Prostate gland (tissue), 2 donors: ENCODE measurements at places on chromosomes 12 and 14.

GRCh38 chr14:42378274-42378673, 771.6 kb downstream of the LRFN5 start:
- no peak for DNase-seq

- peak; percentile 75 for DNase-seq
These were observed 1.3 kb downstream of the DCAF5 start for GRCh38 chr14:69151458-69152180.

DNA sequence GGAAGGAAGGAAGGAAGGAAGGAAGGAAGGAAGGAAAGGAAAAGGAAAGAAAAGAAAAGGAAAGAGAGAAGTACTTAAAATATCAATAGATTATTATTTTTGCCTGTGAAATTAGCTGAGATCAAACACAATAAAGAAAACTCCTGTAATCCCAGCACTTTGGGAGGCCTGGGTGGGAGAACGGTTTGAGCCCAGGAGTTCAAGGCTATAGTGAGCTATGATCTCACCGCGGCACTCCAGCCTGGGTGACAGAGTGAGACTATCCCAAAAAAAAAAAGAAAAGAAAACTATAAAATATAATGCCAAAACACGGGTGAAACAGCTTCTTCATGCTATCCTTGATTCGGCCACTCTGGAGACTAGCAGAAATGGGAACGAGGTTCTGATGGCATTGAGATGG, 26.2 kb upstream of the CKAP4 start:
- DNase-seq, result no peak

DNA sequence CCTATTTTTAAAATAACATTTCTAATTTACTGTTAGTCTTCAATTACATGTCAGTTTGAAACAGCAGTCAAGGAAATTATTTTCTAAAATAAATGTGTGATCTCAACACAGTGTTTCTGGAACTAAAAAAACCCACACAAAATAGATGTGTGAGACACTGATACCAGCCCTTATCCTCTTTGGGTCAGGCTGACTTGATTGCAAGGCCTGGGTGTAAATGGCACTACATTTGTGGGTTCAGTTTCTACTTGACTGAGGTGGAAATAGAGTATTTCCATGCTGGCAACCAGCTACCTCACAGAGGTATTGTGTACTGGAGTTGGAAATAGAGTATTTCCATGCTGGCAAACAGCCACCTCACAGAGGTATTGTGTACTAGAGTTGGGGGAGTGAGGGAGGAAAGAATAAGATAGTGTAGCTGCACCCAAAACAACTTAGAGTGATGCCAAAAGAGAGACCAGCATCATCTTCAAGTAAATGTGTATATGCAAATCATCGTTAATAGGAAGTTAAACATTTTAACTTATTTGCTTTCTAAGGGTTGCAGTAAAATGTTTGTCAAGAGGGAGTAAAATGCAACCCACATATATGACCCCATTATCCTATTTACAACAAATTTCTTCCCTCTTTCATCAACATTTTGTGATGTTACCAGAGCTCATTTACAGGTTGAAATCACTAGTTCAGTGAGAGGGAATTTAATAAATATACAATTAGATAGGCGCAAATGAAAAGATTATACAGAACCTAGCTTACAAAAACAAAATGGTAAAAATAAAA, 10.7 kb upstream of the LYZ start:
- DNase-seq, result no peak

- DNase-seq, result no peak
These were observed 70.3 kb downstream of the RNFT2 start for GRCh38 chr12:116808113-116809105.

DNA sequence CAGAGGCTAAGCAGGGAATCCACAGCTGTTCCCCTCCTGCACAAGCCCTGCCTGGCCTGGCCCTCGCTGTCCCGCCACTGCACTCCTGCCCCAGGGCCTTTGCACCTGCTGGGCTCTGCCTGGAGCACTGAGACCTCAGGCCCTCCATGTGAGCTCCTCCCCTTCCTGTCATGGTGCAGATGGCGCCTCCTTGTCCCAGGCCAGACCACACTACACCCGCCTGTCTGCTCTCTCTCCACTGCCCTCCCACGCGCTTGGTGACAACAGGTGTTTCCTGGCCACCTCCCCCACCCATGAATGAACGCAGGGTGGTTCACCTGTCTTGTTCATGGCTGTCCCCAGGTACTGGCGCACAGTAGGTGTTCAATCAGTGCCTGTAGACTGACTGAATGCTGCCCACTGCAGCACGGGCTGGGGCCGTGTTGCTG, 82.9 kb downstream of the NCOR2 start:
- no peak for DNase-seq

GRCh38 chr12:101957252-101957959, 80.0 kb downstream of the DRAM1 start:
- no peak for DNase-seq

DNA sequence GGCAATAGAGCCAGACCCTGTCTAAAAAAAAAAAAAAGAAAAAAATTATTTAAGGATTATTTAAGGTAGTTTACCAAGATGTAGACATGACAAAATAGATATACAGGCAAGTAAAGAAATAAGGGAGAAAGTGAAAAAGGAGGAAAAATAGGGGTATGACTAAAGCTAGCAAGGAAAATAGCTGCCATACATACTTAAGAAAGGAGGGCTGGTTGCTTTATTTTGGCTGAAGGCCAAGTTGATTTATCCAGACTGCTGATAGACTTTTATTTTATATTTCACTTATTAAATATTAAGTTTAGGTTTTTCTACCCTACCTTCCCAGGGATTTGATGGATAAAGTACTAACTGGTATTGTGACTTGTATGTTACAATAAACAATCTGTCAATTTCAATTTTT, 8.3 kb upstream of the AEBP2 start:
- no peak for DNase-seq

DNA sequence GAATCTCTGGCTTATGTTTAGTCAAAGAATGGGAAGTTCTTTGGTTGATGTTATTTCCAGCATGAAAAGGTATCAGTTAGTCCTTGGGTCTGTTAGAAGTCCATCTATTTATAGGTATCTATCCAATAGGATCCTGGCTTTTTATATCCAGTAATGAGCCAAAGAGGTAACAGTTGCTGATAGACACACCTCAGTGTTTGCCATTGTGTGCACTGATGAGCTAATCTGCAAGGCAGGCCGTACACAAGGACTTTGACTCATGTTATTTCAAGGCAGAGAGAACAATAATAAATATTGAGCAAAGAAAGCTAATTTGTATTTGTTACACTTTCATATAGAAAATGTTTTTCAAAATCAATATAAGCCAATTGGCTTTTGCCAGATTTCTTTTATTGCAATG, 56.4 kb downstream of the GLT1D1 start:
- no peak for DNase-seq

DNA sequence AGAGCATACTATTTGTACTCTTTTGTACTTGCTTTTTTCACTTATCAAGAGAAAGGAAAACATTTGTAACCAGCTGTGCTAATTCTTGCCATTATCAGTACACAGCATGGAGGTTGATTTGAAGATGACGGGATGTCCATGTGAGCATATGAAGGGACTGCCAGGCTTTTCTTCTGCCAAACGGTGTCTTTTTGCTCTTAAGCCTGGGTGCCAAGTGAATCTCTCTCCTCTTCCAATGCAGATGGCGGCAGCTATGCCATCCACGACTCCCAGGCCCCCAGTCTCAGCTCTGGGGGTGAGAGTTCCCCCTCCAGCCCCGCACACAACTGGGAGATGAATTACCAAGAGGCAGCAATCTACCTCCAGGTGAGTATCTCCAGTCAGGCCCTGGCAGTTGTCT, 38.9 kb downstream of the TPCN1 start:
- DNase-seq, result no peak

GRCh38 chr12:116133149-116133548, 144.3 kb downstream of the MED13L start:
- DNase-seq, result no peak

GRCh38 chr14:104244221-104245011, 106.0 kb downstream of the KIF26A start:
- no peak for DNase-seq

DNA sequence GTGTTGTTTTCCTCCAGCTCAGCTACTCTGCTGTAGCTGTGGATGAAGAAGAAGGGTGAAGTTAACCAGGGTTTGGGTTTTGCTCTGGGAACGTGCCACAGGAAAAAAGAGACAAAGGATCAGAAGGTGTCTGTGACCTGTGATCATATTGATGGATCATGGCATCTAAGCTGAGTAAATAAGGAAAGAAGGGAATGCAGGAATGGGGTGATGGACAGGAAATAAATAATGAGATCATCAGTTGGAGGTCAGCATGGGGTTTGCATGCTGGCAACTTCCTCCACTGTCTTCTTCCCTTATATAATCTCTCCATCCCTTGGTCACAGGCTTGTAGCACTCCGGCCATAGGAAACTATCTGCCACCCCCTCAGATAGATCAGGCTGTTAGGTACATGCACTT, 430.3 kb upstream of the PDE3A start:
- no peak for DNase-seq

- no peak for DNase-seq
These were observed 58.7 kb downstream of the LRRC74A start for GRCh38 chr14:76884853-76885276.

DNA sequence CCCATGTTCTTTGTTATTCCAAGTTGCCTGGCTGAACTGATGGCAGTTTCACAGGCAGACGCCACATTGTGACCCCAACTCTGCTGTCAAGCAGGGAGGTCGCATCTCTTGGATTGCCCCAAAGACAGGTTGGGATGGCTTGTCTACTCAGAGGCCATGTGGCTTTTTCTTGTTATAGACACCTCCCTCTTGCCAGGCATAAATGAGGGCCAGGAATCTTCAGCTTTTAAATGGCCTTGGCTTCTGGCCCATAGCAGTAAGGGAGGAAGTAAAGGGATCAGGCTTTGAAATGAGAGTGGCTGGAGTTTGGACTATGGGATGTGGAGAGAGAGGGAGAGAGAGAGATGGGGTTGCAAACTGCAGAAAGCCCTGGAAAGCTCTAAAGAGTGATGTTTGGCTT, 215.0 kb downstream of the TBX5 start:
- DNase-seq, result no peak

DNA sequence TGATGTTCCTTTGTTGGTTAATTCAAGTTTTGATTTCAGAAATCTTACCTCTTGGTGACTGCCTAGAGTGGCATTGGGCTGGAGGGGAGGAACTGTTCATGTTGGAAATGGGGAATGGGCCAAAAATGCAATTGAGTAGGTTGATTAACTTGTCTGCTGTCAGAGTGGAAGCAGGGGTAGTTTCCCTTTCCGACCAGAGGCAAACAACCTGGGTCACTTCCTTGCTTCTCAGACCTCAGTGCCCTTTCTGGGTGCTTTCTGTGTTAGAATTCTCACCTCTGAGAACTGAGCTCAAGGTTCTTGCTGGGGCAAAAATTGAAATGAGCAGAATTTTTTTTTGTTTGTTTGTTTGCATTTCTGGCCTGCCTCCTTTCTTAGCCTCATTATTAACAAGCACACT, 2.3 kb upstream of the M6PR start:
- no peak for DNase-seq

- DNase-seq, result no peak
These were observed 395.8 kb upstream of the FBXO33 start for GRCh38 chr14:39827901-39828655.

DNA sequence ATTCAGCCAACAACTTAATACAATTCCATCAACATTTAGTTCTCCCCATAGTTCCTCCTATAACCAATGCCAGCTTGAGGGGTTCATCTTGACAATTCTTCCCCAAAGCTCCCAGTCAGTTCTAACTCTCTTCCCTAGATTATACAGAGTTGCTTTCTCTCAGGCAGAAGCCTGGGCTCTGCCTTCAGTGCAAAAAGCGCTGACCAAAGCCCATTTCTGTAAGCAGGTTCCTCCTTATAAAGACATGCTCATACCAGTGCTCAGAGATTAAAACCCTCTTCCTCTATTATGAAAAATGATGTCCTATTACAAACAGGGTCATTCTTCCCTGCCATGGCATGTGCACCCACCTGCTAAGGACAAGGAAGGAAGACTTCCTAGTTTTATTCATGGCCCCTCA, 16.2 kb downstream of the SPIC start:
- no peak for DNase-seq

DNA sequence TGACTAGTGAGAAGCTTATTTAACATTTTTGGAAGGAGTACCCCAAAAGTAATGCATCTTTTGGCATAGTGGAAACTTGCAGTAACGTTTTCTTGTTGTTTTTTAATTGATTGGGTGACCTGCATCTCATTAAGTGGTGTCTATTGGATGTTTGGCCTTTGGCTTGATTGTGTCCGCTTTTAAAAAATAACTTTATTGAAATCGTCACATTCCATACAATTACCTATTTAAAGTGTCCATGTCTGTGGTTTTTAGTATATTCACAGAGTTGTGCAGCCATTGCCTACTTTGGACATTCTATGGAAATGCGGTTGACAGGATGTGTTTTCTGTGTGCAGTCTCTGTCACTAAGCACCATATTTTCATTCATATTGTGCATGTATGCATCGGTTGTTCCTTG, 46.3 kb downstream of the TRAF3 start:
- DNase-seq, result no peak

- no peak for DNase-seq
These were observed 10.7 kb downstream of the SCARB1 start for GRCh38 chr12:124852911-124853427.

DNA sequence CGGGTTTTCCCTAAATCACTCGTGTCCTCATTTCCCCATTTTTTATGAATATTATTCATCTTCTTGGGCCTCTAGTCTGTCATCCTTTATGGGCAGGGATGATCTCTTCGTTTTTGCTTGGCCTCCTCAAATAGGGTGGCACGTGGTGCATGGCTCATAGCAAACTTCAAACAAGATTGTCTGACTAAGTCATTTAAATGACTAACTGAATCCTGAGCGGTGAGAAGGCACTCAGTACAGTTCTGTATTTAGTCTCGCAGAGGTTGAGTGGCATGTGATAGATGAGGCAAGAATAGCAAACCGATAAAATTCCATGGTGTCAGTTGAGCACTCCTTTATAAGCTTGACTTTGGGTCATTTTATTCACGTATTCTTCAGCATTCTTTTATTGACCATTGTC, 5.7 kb upstream of the JDP2 start:
- no peak for DNase-seq

DNA sequence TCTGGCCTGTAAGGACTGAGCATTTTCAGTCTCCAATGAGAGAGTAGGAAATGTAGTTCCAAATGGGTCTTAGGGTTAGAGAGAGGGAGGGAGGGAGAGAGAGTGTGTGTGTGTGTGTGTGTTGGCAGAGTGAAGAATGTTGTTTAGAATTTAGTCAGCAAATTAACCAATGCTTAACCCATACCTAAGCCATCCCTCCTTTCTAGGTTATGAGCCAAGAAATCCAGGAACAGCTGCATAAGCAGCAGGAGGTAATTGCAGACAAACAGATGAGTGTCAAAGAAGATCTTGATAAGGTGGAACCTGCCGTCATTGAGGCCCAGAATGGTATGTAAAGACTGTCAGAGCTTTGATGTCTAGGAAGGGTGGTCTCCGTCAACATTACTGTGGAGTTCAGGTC, 56.9 kb downstream of the HSP90AA1 start:
- no peak for DNase-seq

- no peak for DNase-seq
These were observed 54.9 kb downstream of the RAB35 start for GRCh38 chr12:120061575-120062214.

DNA sequence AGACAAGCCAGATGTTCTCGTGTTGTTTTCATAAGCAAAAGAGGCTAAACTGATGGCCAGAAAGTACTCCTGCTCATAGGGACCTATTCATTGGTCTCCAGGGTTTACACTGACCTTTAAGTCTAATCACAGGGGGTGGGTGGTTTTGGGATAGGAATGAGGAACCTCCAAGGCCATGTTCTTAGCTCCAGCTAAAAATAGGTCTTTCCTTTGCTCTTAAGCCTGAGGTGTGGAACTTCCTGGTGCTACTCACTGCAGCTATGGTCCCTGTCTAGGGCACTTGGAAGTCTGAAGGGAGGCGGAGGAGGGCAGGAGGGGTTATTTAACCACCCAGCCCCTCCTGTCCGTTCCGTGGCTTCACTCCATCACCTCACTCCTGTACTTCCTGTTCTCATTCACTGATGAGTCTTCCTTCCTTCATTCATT, 18.6 kb downstream of the GPRC5A start:
- DNase-seq, result no peak
